Stimulated activated naive B cell treated with anti-CD40 and anti-IgM and Interleukin-4, amounts not matched to agents 10 μg/mL and 1 μg/mL and 100 μg/mL, for 72 hours (primary cell): ENCODE measurements at places on chromosomes 16 and 17.

GRCh38 chr17:43880420-43880991 lies 26.8 kb downstream of the MPP2 start:
- DNase-seq = no peak

DNA sequence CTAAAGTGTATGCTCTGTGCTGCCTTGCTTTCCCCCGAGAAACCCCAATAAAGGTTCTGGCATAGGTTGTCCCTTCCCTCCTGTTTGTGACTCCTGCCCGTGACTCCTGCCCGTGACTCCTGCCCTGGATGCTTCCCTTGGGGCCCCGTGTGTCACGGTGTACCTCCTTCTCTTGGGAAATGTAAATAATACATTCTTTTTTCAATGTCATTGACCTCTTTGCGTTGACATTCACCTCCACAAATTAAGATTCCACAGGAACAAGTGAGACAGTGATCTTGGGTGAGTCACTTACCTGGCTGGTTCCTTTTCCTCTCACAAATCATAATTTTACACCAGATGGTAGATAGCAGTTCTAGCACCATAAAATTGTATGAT lies 632 bp downstream of the CCL15 start:
- no peak for DNase-seq

- no peak for DNase-seq
These were observed 2.5 kb upstream of the GINS3 start for GRCh38 chr16:58389724-58390123.

GRCh38 chr16:66175058-66175457 lies 191.4 kb upstream of the CDH5 start:
- no peak for DNase-seq

- no peak for DNase-seq
These were observed 2.5 kb downstream of the SMIM5 start for GRCh38 chr17:75635610-75636202.

- DNase-seq = no peak
These were observed 21.5 kb downstream of the SRP68 start for GRCh38 chr17:76050538-76051467.

- DNase-seq = no peak
These were observed 38.6 kb upstream of the PMFBP1 start for GRCh38 chr16:72210555-72210954.
